Ascending aorta (tissue), 2 donors: ENCODE measurements at places on chromosomes 7 and 10. TPM values are rescaled to one million over a fixed set of nuclear protein-coding genes. Genes with fewer than 3 reads are reported as not detected.

DNA sequence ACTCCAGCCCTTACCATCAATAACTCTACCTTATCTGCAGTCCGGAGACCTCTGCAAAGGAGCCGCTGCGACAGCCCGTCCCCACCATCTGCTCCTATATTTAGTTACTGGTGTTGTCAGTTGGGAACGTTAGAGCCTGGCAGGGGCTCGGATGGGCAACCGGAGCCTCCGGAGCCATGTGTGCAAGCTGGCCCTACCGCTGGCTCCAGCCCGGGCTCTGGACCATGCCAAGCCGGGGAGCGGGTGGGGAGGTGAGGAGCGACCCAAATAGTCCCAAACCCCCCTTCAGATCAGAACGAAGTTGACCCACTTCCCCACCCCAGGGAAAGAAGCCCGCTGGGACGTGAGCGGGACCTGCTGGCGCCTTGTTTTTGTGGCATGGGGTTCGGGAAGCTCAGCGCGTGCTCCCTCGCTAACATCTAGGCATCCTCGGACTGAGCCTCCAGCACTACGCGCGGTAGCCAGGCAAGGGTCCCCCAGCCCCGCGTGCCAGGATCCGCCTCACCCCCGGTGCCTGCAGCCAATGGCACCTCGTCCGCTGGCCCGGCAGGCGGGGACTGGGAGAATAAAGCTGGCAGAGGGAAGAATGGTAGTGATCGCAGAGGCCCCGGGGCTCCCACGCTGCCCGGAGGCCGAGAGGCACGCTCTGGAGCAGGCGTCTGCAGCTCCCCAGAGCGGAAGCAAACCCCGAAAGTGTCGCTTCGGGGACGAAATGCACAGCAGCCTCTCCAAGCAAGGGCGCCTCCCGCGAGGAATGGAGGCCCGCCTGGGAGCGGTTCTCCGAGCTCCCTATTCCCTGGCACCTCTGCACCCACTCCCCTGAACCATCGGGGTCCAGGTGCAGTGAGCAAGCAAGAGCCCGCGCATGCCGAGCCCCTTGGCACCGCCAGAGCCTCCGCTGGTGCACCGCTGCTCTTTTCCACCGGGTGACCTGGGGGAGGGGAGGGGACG is 679 bp downstream of the LRRC20 start:
- H3K27me3 ChIP-seq: no peaks in the 10 kb centered on the region
- peak overlapping the region; percentile 56 for H3K27ac ChIP-seq
- H3K36me3 ChIP-seq: no peaks in the 10 kb centered on the region

DNA sequence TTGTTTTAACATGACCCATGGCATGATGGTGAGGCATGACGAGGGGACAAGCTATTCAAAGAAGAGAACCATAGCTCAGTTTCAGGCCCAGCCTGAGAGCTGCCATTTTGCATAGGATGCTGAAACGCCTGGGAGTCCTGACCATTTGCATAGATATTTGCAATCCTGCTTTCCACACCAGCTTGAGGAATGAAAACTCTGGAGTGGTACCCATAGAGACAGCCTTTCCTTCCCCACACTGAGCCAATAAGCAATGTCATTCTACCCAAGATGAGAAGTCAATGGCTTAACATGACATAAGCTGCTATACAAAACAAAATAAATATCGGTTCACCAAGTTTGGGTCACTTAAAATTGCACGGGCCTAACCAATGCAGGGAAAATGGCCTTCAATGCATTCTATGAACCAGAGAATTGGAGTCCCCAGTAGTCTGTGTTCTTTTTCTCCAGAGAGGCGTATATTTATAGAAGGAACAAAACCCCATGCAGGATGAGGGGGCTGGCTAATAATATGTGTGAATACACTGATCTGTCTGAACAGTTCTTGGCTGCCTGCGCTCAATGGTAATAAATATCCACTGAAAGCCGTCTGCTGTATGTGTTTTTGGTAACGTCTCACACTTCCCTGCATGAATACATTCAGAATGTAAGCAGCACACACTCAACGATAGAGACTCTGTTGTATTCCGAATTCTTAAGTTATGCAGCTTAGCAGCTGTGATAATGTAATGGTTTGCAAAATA is 329.3 kb downstream of the FRMD4A start:
- no peaks in the 10 kb centered on the region for H3K27me3 ChIP-seq
- H3K4me3 ChIP-seq: no peak overlapping the region
- H3K27ac ChIP-seq: no peak overlapping the region

DNA sequence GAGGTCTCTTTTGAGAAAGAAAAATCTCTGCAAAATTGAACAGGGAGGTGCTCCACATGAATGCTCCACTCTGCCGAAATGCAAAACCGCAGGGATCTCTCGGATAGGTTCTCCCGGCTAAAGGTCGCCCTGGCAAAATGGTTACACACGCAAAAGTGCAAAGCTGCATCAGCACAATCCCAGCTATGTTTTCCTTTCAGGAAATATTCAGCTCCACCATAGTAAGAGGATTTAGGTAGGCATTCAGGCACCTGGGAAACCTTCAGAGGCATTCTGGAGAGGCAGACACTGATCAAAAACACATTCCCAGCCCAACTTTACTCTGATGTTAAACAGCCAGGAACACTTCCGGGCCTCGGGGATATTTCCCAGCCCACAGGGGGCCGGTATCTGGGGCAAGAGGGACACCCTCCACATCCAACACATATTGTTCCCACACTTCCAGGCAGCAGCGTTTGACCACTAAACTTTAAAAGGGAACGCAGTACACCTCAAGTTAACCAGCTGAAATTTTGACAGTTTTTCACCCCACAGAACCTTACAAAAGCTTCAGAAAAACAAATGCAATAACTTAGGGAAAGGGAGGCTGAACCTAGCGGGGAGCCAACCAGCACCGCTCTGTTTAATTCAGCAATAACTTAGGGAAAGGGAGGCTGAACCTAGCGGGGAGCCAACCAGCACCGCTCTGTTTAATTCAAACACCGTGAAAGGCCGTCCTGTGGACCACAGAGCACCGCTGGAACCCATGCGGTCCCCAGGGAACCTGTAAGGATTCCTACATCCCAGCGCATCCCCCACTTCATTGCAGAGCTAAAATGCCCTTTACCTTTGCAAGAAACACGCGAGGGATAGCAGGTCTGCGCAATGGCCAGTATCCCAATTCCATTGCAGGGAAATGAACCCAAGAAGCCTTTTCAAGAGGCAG is 45.9 kb downstream of the TNS3 start:
- DNase-seq: no peak
- no peaks in the 10 kb centered on the region for H3K27me3 ChIP-seq
- peak overlapping the region; percentile 69 for H3K4me3 ChIP-seq
- peaks cover 2% of the 10 kb centered on the region for H3K4me1 ChIP-seq

DNA sequence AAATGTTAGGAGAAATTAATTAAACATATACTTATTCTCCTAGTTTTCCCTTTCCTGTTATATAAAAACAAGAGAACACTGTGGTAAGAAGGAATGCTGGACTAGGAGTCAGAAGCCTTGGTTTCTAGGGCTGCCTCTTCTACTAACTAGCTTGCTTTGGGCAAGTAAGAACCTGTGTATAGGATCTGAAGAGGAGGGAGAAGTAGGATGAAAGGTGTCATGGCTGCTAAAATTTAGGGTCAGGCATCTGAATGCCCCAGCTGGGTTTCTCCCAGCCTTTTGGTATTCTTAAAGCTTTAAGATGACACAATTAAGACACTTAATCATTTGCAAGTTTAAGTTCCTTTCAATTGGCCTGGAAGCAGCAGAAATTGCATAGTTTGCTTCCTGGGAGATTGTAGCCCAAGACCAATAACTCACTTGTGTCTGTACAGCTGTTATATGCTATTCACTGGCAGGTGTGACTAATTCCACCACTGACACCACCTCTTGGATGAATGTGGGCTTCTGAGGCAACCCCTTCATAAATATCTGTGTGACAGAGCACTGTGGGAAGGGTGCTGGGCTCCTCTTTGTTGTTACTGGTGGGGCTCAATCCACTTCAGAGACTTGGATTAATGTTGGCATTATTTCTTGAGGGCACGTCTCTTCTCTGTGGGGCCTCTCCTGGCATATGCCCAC is 137.2 kb downstream of the LRMDA start:
- no peaks in the 10 kb centered on the region for H3K4me1 ChIP-seq
- H3K27me3 ChIP-seq: no peaks in the 10 kb centered on the region
- DNase-seq: no peak
- no peak overlapping the region for H3K4me3 ChIP-seq

DNA sequence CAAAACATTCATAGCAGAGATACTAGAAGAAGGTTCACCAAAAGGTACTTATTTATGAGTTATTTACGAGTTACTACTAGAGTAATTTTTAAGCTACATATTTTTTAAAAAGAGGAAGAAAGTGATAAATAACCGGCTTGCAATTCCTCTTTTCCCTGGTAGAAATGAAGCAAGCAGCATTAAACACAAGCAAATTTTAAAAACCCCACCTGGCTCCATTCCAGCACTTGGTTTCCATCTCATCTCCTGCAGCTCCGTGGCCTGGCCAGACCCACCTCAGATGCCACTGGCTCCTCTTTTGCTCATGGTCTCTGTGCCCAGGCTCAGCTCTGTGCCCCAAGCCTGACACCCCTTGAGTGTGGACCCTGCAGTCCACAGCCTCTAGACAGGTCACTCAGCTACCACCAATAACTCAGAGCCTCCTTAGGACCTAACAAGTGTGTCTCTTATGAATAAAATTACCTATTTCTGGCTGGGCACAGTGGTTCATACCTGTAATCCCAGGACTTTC is 479.5 kb downstream of the TNS3 start:
- H3K36me3 ChIP-seq: no peaks in the 10 kb centered on the region
- H3K4me1 ChIP-seq: no peaks in the 10 kb centered on the region
- H3K27ac ChIP-seq: no peak overlapping the region
- no peak overlapping the region for H3K4me3 ChIP-seq
- H3K27me3 ChIP-seq: no peaks in the 10 kb centered on the region
- no peak for DNase-seq

DNA sequence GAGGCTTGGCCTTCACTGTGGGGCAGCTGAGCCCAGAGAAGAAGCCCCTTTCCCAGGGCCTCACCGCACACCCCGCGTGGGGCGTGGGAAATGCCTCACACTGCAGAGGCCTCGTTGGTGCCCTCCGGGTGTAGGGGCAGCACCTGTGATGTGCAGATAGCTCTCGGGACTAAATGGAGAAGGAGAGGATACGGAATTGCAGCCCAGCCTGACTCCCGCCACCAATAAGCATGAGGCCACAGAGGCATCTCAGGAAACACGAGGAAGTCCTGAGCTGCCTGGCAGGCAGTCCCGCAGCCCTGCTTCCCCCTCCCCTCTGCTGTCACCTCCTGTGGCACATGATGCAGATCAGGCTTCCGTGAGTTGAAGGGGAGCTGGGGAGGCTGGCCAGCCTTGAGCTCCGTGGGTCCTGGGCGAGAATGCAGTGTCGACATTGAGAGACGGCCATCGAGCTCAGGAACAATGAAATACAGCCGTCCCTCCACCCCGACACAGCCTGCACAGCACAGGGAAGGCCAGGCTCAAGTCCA is 59.6 kb upstream of the PPP2R2D start:
- H3K4me3 ChIP-seq: no peak overlapping the region
- no peaks in the 10 kb centered on the region for H3K27me3 ChIP-seq
- no peaks in the 10 kb centered on the region for H3K4me1 ChIP-seq
- no peak overlapping the region for H3K27ac ChIP-seq
- no peaks in the 10 kb centered on the region for H3K36me3 ChIP-seq
- DNase-seq: no peak

DNA sequence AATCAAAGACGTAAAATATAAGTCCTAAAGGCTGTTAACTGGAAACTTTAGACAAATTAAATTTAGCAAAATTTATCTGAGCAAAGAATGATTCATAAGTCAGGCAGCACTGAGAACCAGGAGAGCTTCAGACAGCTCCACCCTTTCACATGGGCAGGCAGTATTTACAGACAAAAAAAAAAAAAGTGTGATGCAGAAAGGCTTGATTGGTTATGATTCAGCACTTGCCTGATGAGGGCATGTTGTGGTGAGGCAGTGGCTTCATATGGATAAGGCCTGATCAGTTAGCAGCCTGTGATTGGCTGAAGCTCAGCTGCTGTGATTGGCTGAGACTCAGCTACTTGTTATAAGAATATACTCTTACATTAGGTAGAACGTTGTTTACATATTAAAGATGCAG is 495.4 kb upstream of the POM121L12 start:
- no peak for DNase-seq
- H3K36me3 ChIP-seq: no peaks in the 10 kb centered on the region
- H3K4me3 ChIP-seq: no peak overlapping the region
- H3K4me1 ChIP-seq: no peaks in the 10 kb centered on the region

DNA sequence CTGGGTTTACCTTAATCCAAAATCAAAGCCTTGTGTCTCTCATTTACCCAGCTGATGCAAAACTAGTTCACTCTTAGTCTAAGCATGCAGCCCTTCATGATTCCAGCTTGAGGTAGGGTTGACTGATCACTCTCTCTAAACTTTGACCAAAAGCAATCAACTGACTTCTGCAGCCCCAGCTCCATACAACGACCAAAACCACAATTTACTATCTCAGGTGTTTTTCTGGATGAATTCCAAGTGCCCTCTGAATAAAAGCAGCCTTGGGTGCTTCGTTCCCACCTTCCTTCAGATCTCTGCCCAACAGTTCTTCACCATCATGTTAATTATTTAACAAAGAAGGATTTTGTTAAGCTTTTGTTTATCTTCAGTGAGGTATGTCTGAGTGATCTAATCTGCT is 62.6 kb downstream of the CCDC6 start:
- H3K27ac ChIP-seq: peak overlapping the region; percentile 79
- H3K27me3 ChIP-seq: no peaks in the 10 kb centered on the region
- peaks cover 15% of the 10 kb centered on the region for H3K36me3 ChIP-seq
- peaks cover 18% of the 10 kb centered on the region for H3K4me1 ChIP-seq

DNA sequence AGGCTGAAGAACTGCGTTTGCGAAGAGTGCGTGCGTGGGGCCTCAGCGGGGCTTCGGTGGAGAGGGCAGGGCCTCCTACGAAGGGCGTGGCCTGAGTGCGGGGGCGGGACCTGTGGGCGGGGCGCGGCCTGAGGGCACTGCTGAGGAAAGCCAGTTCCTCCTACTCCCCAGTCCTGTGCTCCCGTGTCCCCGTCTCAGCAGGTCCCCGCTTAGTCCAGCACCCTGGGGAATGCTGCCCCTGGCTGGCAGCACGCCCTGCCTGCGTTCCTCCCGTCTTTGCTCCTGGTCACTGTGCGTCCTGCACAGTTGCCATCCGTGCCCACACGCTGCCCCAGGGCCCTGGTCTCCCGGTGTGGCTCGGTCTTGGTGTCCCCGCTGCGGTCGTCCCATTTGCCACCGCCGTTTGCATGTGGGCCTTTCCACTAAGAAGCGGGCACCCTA is 177.1 kb downstream of the ZNF248 start:
- no peak overlapping the region for H3K4me3 ChIP-seq
- no peak for DNase-seq
- no peaks in the 10 kb centered on the region for H3K4me1 ChIP-seq
- no peak overlapping the region for H3K27ac ChIP-seq
- no peaks in the 10 kb centered on the region for H3K27me3 ChIP-seq
- H3K36me3 ChIP-seq: no peaks in the 10 kb centered on the region

GRCh38 chr7:114886241-114886640 is 35.7 kb upstream of the MDFIC start:
- H3K27ac ChIP-seq: no peak overlapping the region
- no peaks in the 10 kb centered on the region for H3K36me3 ChIP-seq
- H3K4me3 ChIP-seq: no peak overlapping the region
- no peak for DNase-seq
- H3K4me1 ChIP-seq: no peaks in the 10 kb centered on the region

RNF32 gene
- 0.32 TPM for total RNA-seq

SMKR1 gene
- not detected for total RNA-seq

HMX2 gene
- not detected for total RNA-seq

MUC3A gene
- not detected for total RNA-seq

MYO1G gene
- 5.9 TPM for total RNA-seq

NRBF2 gene
- total RNA-seq: 4.2 TPM

SEMA3D gene
- 4.5 TPM for total RNA-seq

DGKI gene
- total RNA-seq: 13.4 TPM

TMEM130 gene
- total RNA-seq: 33.6 TPM

ASAH2 gene
- total RNA-seq: 0.21 TPM

CAMK2B gene
- 3.2 TPM for total RNA-seq

ASAH2B gene
- 0.21 TPM for total RNA-seq
